ENCODE measurements at places on chromosomes 5 and 9. TPM values are rescaled to one million over a fixed set of nuclear protein-coding genes. Genes with fewer than 3 reads are reported as not detected.

MED22 gene
- 27.4 TPM for total RNA-seq

FOXD4 gene
- total RNA-seq = 0.38 TPM

NEUROG1 gene
- total RNA-seq = not detected

DMGDH gene
- total RNA-seq = 19.2 TPM

DNA sequence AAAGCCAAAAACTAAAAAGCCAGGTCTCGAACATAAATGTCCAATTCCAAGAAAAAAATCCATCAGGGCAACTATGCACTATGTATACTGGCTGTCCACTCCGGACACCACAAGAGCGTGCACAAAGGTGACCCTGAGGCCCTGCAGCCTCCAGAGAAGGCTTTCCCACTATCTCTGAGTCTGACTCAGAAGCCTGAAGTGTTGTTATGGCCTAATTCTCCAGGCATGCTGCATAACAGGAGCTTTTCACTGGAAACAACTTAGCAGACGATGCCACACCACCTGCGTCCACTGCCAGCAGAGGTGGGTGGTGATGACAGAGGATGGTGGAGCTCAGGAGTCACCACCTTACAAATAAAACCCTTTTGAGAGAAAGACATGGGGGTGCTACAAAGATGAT is 63.7 kb downstream of the HABP4 start:
- no peak overlapping the region for H3K4me3 ChIP-seq
- no peaks in the 10 kb centered on the region for H3K36me3 ChIP-seq
- no peaks in the 10 kb centered on the region for H3K4me1 ChIP-seq
- no peak overlapping the region for H3K27ac ChIP-seq
- no peaks in the 10 kb centered on the region for H3K27me3 ChIP-seq
